IPS DF 19.7 (cell line): ENCODE measurements at places on chromosomes 6 and 20.

- DNase-seq: no peak
These were observed 103.7 kb downstream of the SNAP25 start for GRCh38 chr20:10322073-10323012.

GRCh38 chr20:595330-596308 is 14.5 kb downstream of the TCF15 start:
- no peak for DNase-seq

GRCh38 chr6:1263850-1264377 is 48.0 kb upstream of the FOXQ1 start:
- no peak for DNase-seq

- no peak for DNase-seq
These were observed 310.2 kb downstream of the TSHZ2 start for GRCh38 chr20:53282217-53282955.

- no peak for DNase-seq
These were observed 5.3 kb upstream of the COL12A1 start for GRCh38 chr6:75210885-75211739.

- no peak for DNase-seq
These were observed 7.8 kb downstream of the RBM38 start for GRCh38 chr20:57398901-57399535.

DNA sequence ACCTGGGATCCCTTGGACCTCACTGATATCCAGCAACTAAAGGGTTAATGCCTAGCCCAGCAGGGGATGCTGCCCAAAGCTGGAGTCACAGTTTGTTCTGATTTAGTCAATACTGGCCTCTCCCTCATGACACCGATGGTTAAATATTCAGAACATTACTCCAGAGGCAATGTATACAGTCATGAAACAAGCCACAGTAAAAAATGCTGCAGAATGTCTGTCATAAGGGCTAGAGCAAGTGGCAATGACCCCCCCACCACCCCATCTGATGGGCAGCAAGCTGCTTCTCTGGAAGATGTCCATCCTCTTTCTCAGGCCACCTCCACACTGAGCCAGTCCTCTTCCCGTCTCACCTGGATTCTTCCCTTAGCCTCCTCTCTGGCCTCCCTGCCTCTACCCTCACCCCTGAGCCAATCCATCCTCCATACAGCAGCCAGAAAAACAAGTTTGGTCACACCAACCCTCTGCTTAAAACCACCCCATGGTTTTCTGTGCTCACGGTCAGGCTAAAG is 99.0 kb upstream of the KCNG1 start:
- DNase-seq: no peak

DNA sequence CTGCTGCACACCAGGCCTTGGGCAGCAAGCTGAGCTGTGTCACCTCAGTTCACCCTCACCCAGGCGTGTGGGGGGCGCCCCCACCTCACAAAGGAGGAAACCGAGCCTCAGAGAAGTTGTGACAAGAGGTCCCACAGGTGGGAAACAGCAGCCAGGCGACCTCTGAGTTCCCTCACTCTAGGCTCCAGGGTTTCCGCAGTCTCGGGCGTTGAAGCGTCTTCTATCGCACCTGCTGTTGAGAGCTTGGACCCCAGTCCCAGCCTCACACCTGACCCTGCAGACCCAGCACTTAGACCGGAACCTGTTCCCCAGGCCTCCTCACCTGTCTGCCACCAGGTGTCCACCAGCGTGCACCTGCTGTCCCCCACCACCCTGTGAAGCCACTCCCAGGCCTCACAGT is 22.3 kb upstream of the APMAP start:
- no peak for DNase-seq

- no peak for DNase-seq
These were observed 12.8 kb upstream of the SNAI1 start for GRCh38 chr20:49969946-49970345.

DNA sequence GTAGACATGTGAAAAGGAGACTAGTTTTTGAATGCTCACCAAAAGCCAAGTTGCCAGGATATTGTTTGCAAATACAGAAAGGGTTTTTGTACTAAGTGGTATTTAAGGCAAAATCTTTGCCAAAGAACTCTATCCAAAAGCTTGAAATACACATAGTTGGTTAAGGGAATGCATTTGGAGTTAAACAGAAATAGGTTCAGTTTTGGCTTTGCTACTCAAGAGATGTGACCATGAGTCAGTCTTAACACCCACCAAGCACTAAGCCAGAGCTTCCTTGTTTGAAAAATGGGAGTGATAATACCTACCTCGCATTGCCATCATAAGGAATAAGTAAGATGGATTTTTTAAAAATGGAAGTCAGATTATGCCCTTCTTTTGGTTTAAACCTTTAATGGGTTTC is 191.7 kb upstream of the LAMP5 start:
- DNase-seq: no peak
